ENCODE measurements at places on chromosomes 11 and 22.
A peak's percentile ranks its signal among the peaks of the same experiment; 100 is the strongest.

DNA sequence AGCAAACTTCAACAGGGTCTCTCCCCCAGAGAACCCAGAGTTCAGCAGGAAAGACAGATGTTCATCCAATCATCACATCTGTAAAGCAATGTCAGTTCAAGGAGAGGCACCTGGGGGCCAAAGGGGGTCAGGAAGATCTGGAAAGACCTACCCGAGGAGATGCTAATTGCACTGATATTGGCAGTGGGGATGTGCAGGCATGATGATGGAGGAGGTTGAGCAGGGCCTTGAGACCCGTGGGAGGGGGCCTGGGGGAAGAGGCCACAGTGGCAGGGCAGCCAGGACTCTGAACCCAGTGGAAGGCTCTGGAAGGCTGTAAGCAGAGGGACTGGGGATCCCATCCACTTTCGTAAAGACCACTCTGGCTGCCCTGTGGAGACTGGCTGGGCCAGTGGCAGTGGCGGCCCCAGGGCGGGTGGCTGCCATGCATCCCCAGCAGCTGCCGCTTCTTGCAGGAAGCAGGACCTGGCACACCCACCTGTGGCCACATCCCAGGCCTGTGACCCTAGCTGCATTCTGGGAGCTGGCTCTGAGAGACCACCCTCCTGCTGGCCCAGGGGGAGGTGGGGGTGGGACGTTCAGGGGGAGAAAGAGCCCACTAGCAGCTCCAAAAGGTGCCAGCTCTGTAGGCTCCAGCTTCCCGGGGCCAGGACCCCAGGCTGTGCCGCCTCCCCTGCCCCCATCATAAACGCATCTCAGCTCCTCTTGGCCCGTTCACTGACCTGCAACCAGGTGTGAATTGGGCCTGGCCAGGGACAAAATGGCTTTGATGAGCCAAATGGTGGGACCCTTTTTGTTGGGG lies 59.9 kb upstream of the FGF3 start:
- no peak for DNase-seq

DNA sequence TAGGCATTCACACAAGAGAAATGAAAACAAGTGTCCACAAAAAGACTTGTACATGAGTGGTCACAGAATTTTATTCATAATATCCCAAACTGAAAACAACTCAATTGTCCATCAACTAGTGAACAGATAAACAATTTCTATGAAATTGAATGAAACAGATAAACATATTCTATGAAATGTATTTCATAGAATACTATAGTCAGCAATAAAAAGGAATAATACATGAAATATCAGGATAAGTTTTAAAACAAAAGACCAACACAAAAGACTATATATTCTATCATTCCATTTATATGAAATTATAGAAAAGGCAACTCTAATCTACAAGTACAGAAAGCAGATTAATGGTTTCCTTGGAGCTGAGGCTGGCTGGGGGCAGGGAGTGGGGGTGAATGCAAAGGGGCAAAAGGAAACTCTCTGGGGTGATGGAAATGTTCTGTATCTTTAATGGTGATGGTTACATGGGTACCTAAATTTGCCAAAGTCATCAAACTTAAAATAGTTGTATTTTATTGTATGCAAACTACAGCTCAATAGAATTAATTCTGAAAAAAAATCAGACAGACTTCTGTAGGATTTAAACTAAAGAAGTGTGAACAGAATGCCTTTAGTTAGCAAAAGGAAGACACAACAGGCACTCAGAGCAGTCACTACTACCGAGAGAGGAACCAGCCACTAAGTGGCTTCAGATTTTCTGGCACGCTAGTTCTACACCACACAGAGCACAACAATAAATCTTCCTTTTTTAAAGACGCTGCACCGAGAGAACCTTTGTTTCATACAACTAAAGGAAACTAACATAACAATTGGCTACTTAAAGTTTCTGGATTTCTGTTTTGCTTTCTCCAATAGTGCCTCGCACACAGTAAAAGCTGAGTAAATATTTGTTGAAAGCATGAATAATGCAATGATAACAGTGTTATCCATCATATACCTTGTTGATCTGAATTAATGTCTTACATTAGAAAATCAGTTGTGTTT lies 15.4 kb downstream of the CCDC34 start:
- DNase-seq: no peak

- DNase-seq: no peak
These were observed 7.8 kb upstream of the VSTM5 start for GRCh38 chr11:93858121-93858775.

DNA sequence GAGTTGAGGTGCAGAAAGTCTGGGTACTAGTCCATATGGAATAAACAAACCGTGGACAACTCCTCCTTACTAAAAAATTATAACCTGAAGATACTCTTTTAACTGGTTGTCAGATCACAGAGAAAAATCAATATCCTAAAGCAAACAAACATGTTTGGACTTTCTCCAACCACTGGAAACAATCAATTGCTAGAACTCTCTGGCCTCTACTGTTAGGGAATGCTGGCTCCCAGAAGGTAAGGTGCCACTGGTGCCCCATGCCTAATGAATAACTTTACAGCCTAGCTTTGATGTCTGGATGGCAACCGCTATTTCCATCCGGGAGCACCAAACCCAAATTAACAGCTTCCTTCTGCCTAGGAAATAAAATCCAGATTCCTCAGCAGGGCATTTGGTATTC lies 74.5 kb downstream of the AMBRA1 start:
- DNase-seq: no peak

- DNase-seq: peak; percentile 66
These were observed 25.5 kb downstream of the MYBPC3 start for GRCh38 chr11:47327025-47327424.

DNA sequence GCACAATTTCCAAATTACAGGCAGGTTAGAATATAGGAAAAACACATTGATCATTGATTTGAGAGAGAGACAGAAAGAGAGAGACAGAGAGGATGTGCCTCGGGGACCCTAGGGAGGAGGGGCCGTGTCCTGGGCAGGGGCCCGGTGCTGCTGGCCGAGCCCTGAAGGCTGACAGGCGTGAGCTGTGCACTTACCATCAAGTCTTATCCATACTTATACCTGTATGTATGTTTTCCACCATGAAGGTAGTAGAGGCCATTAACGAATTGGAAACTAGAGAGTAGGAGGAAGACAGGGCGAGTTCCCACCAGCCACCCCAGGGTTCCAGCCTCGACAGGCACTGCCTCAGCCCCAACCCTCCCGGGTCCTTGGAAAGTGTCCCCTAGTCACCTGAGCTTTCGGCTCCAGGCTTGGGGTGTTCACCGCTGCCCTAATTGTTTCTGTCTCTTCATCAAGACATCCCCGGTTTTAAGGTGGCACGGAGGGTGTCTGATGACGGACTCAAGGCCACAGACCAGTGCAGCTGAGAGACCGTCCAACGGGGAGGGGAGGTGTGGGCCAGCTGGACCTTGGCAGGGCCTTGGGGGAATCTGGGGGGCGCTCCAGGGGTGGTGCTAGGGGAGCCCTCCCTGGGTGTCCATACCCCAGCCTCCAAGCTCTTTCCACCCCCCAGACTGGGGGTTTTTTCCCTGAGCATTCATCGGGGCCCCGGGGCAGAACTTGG lies 431.3 kb downstream of the TBC1D22A start:
- no peak for DNase-seq

GRCh38 chr11:66996609-66997273 lies 21.6 kb downstream of the C11orf86 start:
- DNase-seq: peak; percentile 76

All from right cardiac atrium (tissue), 5 donors.